ENCODE measurements at places on chromosomes 2 and 18.

DNA sequence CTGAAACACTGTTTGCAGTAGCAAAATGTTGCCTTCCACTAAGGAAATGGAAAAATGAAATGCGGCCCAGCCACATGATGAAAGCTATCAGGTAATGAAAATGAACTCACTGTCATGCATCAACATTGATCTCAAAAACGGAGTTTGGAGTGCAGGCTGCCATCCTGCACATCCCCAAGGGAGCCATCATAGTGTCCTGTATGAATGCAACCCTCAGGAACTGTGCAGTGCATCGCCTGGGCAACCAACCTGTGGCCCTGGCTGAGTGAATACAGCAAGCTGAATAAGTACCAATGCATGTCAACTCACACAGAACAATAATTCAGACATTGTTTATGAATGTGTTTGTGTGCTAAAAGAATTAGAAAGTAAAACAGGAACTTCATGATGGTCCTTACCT lies 23.1 kb upstream of the TXNDC2 start:
- no peak for DNase-seq

DNA sequence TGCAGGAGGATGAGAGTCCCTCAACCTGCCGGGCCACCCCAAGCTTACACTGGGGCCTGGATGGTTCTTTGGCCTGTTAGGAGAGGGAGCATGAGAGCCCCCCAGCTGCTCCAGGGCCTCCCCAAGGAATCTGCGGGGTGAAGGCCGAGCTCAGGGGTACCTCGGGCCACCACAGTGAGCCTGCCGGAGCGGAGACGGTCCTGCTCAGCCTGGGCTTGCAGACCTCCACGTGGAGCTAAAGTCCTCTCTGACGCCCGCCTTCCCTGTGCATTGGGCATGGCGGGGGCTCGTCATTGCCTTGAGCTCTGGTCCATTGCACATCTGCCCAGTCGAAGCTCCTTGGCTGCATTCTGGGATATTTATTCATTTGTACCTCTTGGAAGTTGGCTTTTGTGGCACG lies 62.7 kb downstream of the ASB1 start:
- DNase-seq, result no peak

DNA sequence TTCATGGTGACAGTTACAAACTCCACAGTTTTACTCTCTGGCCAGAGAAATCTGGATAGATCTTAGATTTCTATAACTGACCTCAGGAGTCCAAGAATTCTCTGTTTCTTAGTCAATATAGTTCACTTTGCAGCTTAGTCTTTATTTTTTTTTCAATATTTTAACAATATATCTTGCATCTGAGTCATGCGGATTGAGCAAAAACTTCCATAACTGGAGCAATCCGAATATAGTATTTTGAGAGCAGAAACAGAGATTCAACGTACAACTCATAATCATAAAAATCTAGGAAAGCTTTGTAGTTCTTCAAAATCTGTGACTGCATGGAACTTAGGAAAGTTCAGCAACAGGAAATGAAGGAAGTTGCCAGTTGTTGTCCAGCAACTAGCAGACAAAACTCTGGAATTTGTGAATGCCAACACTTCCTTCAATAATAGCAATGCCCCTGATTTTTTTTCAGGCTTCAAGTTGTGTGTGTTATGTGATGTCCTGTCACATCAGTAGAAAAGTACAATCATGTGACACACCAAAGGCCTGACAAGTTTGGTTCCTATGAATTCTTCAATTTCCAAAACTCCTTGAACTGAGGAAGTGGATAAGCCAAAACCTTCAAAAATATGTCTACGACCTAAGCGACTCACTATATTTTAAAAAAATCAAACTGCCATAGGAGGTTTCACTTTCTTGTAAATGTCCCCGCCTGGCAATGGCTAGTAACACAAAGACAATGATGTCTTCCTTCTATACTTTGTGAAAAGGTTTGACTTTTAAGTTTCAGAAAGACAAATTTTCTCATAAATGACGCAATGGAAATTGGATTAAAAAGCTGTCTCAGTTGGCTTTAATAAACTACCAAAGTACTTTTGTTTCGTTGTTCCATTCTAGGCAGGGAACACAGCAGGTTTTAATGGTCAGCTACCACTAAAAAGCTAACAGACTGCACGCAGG lies 510.6 kb downstream of the ERBB4 start:
- no peak for DNase-seq

DNA sequence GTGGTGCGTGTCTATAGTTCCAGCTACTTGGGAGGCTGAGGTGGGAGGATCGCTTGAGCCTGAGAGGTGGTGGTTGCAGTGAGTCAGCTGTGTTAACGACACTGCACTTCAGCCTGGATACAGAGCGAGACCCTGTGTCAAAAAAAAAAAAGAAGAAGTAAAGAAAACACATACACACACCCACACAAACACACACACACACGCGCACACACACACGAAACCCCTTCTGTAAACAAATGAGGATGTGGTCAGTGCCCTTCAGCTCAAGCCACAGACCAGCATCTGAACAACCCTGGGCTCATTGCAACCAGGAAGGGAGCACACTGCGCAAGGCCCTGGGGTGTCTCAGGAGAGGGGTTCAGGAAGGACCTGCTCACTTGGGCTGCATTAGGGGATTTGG lies 47.9 kb upstream of the KCNF1 start:
- no peak for DNase-seq

DNA sequence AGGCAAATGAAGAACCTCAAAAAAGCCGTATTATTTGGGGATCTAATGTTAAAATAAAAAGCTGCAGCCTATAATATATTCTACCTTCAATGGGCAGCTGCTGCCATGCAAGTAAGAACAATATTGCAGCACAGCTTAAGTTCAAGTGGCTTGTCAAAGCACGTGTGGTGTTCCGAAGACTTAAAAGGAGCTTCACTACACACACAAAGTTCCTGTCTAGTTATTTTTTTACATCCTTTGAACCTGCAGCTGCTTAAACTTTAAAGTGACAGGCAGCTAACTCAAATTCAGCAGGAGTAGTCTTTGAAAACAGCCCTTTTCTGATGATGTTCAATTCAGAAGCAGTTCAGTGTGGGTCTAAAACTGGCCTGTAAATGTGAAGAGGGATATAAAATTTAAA lies 85.8 kb upstream of the XIRP2 start:
- DNase-seq, result no peak

DNA sequence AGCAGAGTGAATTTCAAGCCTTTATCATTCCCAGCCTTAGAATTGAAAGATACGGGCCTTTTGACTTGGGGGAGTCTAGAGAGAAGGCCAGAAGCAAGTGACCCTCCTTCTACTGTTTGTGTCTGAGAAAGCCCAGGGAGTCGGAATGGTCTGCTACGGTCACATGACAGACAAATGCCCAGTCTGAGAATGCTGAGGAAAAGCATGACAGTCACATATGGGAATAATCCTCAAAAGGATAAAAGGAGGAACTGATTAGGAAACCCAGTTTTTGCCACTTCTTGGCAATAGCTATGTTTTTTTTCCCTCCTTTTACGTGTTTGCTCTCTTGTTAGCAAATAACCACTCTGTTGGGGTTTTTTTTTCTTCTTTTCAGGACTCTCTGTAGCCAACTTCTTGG lies 38.1 kb upstream of the HNRNPA3 start:
- no peak for DNase-seq

DNA sequence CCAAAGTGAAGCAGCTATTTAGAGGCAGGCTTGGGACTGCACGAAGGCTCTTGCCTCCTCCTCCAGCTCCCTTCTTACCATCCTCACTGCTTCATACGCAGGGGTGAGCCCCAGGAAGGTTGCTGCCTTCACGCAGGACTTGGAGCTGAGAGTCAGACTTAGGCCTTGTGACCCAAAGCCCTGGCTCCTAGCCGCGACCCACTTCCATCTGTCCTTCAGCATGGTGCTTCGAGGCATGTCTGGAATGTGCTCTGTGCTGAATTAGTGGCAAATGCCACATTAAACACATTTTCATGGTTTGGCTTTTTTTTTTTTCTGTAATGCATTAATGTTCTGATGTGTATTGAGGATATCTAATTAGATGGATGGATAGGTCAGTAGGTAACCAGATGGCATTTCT lies 37.5 kb downstream of the ITGB1BP1 start:
- no peak for DNase-seq

Measured in COLO829 (cell line).